ENCODE measurements at places on chromosomes 12 and 14.

DNA sequence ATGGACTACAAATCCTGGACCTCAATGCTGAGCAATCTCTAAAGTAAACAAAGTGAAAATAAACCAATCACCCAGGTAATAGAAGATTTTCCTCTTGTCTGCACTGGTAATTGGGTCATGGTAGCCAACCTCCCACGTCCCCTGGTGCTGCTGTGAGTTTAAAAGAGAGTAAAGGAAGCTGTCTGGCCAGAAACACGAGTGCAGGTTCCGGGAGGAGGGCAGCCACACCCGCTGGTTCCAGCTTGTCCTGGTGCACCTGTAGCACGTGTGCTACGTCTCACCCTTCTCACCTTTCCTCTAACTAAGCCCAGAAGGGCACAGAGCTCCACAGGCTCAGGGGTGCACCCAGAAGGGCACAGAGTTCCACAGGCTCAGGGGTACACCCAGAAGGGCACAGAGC, 5.4 kb downstream of the CRACR2A start:
- no peak for DNase-seq

- DNase-seq = no peak
These were observed 1031.3 kb downstream of the FSCB start for GRCh38 chr14:43475757-43476156.

DNA sequence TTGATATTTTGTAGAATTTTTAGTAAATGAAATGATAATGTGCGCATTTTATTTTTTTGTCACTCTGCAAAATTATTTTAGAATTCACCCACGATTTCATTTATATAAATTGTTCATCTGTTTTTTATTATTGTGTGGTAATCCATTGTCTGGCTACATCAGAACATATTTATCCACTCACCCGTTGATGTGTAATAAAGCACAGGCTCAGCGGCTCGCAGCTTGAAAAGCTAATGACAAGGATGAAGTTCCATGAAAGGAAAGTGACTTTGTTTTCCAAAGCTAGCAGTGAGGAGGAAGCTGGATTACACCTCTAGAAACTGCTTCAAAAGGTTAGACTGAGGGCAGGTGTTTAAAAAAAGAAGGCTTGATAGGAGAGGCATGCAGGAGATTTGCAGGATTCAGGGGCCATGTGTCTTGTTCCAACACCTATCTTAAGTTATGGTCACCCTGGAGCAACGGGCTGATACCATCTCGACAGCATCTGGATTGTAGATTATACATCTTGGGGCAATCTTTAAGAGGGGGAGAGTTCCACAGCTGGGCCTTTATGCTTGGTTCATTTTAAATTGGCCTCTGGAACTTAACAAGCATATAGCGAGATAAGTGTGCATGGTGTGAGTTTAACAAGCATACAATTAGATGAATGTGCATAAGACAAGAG, 194.1 kb downstream of the TMTC3 start:
- DNase-seq = no peak

DNA sequence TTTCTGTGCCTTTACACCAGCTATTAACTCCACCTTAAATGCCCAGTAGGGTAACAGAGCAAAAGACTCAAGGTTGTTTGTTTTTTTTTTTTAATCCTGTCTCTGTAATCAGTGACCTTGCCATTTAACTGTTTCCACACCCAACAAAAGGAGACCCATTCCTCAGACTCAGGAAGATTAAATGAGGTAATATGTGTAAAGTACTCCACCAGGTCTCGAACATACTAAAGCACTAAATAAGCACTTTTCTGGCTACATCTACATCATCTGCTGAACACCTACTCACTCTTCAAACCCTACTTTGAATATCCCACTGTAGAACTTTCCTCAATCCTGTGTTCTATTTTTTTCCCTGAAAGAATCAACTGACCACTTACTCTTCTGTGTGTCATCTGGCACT, 4.1 kb downstream of the SLC2A13 start:
- DNase-seq = no peak

DNA sequence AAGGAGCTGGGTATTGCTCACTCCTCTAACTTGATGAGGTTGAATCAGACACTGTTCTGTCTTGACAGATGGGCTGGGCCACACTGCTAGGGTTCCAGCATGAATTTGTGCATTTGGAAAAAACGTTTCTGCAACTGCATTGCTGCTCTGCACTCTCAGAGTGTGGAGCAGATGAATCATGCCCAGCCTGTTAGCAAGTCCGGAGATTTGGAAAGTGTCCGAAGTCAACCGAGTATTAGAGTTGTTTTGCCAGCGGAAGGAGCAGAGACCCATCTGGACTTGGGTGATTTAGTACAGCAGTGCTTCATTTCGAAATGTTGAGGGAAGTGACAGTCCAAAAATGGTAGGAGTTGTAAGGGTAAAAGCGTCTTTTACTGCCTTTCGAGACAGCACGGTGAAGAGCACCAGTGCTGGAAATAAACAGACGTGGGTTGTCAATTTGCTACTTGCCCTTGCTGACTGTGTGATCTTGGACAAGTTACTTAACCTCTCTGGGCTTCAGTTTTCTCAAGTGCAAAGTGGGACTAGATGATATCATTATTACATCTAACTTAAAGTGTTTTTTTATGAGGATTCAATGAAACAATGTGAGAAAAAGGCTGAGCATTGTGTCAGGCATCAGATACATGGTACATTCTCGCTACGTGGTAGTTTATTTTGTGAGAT, 139.5 kb downstream of the CHST11 start:
- no peak for DNase-seq

- no peak for DNase-seq
These were observed 71.4 kb downstream of the SLC15A4 start for GRCh38 chr12:128752386-128752785.

GRCh38 chr14:102323102-102323501, 3.6 kb downstream of the ZNF839 start:
- DNase-seq = peak; percentile 61

DNA sequence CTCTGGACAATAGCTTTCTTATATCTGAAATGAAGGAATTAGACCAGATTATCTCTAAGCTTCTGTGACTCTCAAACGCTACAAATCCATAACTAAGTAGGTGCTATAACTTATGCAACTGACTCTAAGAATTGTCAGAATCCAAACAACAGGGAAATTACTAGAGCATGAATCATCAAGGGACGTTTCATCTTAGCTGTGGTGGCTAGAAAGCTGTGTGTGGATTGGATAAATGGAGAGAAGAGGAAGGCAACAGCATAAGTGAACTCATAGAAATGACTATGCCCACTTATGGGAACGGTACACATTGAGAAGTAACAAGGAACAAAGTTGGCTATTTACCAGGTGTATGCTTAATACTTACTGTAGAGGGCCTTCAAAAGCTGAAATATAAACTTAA, 96.0 kb upstream of the NEDD1 start:
- DNase-seq = no peak

- DNase-seq = no peak
These were observed 39.8 kb upstream of the NRXN3 start for GRCh38 chr14:78130356-78130755.

DNA sequence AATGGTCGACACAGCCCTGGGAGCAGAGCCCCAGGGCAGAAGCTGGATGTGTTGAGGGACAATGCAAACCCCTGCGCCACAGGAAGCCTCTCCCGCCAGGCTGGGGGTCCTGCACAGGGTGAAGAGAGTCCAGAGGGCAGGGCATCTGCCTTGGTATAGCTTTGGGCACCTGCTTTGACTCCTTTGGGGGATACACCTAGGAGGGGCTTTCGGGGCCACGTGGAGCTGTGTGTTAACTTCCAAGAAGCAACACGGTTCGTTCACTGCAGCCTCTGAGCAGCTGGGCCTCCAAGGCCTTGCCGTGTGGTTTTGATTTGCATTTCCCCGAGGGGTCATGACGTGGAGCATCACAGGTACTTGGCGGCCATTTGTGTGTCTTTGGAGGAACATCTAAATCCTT, 5.8 kb upstream of the PUS1 start:
- DNase-seq = no peak

GRCh38 chr12:88681271-88681670, 101.0 kb upstream of the KITLG start:
- no peak for DNase-seq

DNA sequence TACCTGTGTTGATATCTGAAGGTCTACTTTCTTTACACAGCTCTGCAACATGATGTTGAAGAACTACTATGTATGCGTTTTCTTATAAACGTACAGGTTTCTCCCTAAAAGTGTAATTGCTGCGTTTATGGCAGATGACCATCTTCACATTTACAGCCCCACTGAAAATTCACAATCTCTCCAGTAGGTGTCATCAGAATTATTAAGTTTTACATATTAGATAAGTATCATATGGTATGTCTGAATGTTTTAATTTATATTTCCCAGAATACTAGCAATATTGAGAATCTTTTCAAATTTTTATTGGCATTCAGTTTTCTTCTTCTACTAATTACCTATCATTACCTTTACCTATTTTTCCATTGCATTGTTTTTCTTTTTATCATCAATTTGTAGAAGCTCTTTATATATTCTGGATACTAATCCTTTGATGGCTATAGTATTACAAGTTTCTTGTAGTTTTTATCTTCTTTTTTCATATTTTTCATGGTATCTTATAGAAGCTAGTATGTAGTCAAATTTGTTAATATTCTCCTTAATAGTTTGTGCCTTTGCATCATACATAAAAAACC, 123.5 kb downstream of the CAPZA3 start:
- no peak for DNase-seq

GRCh38 chr14:102749393-102750305, 27.6 kb upstream of the TRAF3 start:
- peak; percentile 10 for DNase-seq

DNA sequence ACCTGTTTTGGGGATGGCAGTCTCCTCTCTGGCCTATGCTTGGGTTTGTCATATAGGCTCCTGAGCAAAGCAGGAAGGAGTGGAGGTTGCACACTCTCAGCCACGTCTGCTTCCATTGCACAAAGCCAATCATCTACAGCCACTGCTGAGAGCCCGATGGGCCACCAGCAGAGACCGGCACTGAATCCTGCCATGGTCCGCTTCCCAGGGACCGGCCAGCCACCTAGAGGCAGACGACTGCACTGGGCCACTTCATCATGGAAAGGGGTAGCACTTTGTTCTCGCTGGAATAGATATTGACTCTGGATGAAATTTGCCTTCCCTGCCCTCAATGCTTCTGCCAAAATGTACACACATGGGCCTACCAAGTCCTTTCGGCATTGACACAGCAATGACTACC, 22.3 kb downstream of the DLK1 start:
- no peak for DNase-seq

GRCh38 chr14:34956931-34957330, 25.9 kb upstream of the SRP54 start:
- no peak for DNase-seq

DNA sequence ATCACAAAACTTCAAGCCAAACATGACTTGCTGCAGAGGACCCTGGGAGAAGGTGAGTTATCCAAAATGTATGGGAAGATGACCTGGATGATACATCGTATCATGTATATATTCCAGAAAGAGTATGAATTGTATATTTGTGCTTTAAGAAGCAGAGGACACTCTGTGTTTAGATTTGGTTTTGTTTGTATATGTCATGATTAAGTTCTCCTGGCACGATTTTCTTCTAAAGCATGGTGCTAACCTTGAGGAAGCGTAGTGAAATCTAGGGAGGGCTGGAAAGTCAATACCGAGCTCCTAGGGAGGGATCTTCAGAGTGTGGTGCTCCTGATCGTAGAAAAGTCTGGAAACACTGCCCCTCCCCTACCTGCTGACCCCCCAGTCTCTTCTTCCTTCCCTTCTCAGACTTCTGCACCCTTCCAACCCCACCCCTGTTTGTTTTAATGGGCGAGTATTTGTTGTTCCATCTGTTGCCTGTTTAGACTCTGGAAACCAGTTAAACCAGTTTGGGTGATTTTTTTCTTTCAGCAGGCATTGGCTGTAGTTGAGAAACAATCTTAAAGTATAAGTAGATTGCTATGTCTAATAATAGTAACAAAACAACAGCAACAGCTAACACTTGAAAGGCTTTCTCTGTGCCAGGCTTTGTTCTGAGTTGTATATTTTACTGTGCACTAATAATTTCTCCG, 141.6 kb downstream of the KICS2 start:
- DNase-seq = no peak

DNA sequence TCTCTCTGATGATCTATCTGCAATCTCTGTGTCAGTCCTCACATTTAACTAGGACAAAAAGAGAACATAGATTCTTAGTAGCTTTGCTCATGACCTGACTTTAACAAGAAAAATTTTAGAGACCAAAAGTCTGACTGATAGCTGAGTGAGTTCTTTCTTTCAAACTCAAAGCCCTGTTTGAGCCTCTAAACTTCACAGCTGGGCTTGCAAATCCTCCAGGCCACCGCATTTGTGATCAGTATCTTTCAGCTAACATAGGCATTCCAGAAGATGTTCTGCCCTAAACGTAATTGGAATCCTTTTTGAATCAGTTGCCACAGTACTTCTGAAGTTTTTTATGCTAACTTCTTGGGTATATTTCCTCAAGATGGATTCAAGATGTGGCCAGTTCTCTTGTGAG, 459.0 kb downstream of the DPF3 start:
- no peak for DNase-seq

- DNase-seq = no peak
These were observed 50.0 kb downstream of the SLC38A6 start for GRCh38 chr14:61031026-61031425.

GRCh38 chr12:49893753-49894750, 9.6 kb downstream of the FAIM2 start:
- DNase-seq = peak; percentile 35

DNA sequence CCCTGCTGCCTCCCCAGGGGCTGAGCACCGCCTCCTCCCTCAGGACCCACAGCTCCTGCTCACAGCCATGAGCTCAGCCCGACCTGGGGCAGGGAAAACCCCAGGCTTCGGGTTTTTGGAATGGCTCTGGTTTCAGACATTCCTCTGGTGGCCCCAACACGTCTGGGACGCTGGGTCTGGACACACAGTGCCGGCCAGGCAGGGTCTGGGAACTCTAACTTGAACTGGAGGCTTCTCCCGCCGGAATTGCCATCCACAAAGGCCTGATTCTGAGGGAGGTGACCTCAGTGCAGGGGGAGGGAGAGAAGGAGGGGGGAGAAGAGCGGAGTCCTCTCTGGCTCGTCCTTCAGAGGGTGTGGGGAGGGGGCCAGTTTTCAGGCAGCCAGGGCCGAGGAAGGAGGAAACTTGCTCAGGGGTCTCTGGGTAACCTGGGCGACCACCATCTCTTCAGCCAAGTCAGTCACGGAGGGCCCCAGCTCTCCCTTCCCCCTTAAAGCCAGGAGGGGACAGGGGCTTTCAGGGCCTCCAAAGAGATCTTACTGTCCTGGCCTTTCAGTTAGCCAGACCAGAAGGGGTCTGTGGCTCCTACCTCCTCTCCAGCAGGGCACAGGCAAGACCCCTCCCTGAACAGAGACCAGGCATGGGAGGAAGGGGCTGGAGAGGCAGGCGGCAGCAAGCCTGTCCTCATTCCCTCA, 19.4 kb downstream of the NCKAP5L start:
- DNase-seq = no peak

DNA sequence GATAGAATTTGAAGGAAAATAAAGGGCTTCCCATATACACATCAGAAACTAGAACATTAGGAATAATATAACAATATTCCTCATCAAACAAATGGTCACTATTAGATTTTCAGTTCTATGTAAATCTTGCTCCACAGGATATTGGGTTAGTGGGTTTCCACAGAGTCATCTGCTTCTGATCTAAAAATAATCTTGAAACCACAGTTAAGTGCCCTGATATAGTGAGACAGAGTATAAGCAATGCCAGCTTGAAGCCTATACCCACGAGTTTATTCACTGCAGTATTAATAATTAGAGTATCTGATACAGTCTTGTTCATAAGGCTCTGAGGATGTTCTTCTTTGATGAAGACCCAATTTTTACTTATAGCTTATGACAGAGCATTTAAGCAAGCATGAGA, 74.5 kb upstream of the ATF7IP start:
- no peak for DNase-seq
